ENCODE measurements at places on chromosomes 16 and 17. TPM values are rescaled to one million over a fixed set of nuclear protein-coding genes. Genes with fewer than 3 reads are reported as not detected.

GRCh38 chr17:79930062-79930876, 91.0 kb upstream of the CBX4 start:
- no peak for DNase-seq

- DNase-seq, result no peak
Observed at GRCh38 chr17:43068570-43069367, 43.7 kb downstream of the RND2 start.

DNA sequence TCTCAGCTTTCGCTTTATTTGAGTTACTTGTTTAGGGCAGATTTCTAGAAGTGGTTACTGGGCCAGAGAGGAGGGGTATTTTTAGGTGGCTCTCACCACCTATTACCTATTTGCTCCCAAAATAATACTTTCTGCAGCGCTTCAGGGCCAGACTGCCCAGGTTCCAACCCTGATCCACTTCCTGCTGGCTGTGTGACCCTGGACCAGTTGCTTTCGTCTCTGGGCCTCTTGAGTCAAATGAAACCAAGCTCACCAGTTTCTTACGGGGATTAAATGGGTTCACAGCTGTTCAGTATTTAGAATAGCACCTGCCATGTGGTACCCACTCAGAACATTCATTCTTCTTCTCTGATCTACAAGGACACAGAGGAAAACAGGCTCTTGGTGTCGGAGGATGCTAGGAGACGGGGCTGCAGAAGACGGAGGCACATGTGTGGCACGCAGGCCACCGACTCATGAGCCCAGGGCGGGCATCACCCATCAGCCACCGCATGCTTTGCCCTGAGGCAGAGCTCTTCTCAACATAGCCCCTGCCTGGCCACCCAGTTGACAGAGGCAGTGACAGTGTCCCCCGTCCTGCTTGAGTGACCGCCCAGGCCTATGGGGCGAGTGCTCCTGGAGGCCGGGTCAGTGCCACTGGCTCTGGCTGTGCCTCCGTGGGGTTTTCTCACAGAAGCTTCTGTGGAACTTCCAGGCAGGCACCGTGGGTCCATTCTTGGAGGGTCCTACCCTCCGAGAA, 149.0 kb upstream of the PLCG2 start:
- DNase-seq, result no peak

- no peak for DNase-seq
Observed at GRCh38 chr16:9402293-9402860, 310.9 kb downstream of the HAPSTR1 start.

GRCh38 chr17:69327060-69327831, at the start of gene ABCA5:
Gene ABCA5, minus strand, starts transcription at chr17:69327133. Its CDS starts 12,718 bp downstream, at chr17:69314415.
- DNase-seq, result peak; percentile 89

DNA sequence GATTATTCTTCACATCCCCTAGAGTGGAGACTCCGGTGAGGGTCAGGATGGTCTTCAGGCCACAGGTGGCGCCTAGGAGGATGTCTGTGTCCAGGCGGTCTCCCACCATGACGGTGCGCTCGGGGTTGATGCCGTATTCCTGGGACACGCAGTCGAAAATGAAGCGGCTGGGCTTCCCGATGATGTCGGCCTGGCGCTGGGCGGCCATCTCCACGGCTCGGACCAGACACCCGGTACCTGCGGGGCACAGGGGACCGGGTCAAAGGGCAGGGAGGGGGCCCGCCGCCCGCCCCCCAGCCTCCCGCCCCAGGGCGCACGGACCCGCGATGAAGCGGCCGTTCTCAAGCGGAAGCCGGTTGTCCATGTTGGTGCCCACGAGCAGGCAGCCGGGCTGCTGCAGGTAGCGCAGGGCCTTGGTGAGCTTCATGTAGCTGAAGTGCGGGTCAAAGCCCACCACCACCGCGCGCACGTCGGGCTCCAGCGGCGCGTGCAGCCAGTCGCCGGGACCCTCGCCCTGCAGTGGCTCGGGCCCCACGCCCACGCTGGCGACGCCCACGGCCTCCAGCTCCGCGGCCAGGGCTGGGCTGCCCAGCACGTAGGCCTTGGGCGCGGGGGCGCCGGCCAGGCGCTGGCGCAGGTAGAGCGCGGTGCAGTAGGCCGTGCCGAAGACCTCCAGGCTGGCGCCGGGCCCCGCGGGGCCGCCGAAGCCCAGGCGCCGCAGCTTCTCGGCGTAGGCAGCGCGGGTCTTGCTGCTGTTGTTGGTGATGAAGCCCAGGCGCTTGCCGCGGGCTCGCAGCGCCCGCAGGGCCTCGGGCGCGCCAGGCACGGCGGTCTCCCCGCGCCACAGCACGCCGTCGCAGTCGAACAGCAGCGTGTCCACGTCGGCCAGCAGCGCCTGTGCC, 572 bp downstream of the PGP start:
- no peak for DNase-seq

GRCh38 chr17:21004016-21004930, 38.5 kb downstream of the USP22 start:
- DNase-seq, result no peak

CCDC200 gene
- total RNA-seq, result not detected

HOXB3 gene
- 0.46 TPM for total RNA-seq

DNA sequence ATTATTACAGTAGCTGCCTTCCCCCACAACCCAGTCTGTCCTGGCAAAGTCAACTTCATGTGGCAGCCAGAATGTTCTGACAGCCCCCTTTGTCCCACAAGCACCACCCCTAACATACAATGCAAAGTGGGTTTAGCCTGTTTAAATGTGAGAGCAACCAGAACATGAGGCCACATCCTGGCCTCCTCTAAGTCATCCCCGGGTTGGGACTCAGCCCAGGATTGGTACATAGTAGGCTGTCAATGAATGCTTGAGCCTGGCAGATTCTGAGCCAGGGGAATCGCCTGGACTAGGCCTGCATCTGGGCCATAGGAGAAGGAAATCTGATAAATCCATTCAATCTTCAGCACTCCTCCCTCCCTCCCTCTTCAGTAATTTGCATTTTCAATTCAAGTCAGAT, 4.3 kb upstream of the ITGA3 start:
- no peak for DNase-seq

MEIOC gene
- total RNA-seq, result not detected

DNA sequence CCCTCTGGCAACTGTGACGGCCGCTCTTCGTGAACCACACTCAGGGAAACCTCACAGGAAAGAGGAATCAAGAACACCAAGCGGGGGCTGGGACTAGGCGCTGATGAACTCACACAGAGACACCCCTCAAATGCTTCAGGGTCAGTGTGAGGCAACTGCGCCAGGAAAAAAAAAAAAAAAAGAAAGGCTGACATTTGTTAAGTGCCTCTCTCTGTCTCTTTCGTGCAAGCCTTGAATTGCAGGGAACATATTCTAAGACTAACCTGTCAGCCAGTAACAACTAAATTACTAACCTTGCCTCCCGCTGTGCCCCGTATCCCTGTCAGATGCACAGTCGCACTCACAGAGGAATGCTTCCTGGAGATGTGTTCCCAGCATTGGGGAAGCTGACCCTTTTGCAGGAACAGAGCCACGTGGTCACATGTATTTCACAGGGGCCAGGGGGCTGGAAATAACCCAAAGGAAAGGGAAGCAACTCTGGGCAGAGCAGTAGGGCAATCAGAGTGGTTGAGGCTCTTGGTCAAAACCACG, 247.8 kb downstream of the XYLT1 start:
- DNase-seq, result no peak

GRCh38 chr17:18033442-18034099, 5.4 kb downstream of the ATPAF2 start:
- DNase-seq, result no peak

GRCh38 chr16:85601730-85602401, 11.3 kb upstream of the GSE1 start:
- no peak for DNase-seq

DNA sequence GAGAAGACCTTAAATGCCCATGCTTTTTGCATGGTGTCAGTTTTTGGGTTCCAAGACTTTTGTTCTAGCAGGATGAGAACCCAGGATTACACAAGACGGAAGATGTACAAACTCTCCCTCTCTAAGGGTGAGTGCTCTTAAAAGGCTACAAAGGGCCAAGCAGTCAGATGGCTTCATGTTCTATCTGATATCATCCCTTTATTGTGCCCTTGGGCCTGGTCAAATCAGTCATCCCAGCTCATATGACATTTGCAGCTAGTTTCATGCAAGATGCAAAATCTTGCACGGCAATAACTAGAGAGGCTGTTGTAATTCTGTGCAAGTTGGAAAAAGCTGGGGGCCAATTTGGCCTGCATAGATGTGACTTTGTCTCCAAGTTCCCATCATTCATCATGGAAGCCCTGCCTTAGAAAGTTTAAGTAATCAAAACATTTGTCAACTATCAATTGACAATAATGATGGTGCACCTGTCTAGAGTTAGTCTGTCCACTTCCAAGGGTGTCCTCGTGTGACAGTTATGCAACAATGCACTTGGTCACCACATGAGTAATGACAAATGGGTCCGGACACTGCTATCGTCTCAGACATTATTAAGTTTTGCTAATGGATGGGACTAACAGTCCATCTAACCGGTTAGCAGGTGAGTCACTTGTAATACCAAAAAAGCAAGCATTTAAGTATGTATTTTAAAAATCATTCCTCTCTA, 58.6 kb upstream of the ZFHX3 start:
- DNase-seq, result no peak

DNA sequence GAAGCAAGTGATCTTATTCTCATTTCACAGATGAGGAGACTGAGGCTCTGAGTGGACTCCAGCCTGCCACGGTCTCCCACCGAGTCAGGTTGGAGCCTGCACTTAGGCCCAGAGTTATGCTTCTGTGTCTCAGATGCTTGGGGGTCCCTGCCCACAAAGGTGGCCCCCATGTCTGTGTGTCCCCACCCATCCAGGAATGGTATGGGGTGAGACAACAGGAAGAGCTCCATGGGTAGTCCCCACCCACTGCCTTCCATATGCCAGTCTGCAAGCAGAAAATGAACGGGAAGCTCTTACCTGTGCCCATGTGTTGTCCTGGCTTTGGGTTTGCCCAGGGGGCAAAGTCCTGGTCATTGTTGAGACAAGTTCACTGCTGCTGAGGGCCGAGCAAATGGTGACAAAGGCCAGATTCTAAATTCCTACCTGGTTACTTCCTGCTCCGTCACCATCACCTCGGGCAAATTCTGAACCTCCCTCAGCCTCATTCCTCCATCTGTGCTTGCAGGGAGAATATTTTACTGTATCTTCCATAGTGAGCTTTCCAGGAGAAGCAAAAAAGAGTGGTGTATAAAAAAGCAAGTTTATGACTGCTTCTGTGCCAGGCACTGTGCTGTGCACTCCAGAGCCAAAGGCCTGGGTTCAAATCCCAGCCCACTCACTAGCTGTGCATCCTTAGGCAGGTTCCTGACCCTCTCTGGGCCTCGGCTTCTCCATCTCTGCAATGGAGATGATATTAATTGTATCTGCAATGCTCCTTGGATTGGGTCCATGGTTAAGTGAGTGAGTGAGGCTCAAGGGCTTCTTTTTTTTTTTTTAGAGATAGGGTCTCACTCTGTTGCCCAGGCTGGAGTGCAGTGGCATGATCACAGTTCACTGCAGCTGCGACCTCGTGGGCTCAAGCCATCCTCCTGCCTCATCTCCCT, 9.3 kb downstream of the IL4R start:
- no peak for DNase-seq

DNA sequence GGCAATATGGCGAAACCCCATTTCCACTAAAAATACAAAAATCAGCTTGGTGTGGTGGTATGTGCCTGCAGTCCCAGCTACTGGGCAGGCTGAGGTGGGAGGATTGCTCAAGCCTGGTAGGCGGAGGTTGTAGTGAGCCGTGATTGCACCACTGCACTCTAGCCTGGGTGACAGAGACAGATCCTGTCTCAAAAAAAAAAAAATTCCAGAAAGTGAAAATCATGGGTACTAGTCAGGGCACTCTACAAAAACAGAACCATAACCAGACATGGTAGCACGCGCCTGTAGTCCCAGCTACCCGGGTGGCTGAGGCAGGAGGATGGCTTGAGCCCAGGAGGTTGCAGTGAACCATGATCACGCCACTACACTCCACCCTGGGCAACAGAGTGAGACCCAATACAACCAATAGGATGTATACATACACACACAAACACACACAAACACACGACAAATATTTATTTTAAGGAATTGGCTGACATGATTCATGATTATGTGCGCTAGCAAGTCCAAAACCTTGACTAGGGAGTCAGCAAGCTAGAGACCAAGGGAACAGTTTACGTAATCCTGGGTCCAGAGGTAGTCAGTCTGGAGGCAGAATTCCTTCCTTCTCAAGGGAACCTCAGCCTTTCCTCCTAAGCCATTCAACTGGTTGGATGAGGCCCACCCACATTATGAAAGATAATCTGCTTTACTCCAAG, 11.6 kb upstream of the GP1BA start:
- no peak for DNase-seq
